ENCODE measurements at places on chromosomes 2 and 18.
A peak's percentile ranks its signal among the peaks of the same experiment; 100 is the strongest.

- no peak for DNase-seq
These were observed 33.4 kb upstream of the SLC9A2 start for GRCh38 chr2:102585847-102586404.

- peak; percentile 4 for DNase-seq
These were observed 478.5 kb upstream of the TNP1 start for GRCh38 chr2:217338306-217338916.

- no peak for DNase-seq
These were observed 223.1 kb downstream of the PHLPP1 start for GRCh38 chr18:62938487-62938886.

- no peak for DNase-seq
These were observed 13.8 kb downstream of the DPYSL5 start for GRCh38 chr2:26861610-26862224.

DNA sequence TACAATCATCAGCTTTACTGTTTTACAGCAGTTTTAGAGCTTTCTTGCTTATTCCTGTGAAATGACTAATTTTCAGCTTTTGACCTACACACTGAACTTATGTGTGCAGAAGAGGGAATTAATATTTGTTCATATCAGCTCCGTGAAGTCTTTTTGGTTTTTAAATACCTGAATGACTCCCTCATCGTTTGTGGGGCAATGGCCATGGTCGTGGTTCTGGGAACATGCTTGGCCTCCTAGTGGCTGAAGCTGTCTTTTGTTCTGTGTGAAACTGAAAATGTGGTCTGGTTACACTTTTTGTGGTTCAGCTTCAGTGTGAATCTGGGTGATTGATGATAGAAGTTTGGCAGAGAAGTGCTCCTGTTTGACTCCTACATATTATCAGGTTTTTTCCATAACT is 408.1 kb downstream of the THSD7B start:
- DNase-seq: no peak

DNA sequence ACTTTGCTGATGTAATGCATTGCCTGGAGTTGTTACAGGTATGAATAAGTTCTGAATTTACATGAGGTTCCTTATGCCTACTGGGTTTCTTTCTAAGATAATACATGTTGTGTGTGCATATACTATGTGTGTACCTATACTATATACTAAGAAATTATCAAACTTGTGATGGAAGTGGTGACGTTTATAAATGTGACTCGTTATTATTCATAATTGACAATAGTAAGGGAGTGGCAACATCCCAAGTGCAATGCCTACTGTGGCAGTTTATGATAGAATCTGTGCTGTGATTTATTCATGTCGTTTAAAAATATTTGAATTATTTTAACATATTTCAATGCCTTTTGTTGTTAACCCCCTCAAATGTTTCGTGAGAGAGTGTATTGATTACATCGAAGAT is 29.9 kb downstream of the MYOM1 start:
- DNase-seq: no peak

- DNase-seq: no peak
These were observed 213.3 kb upstream of the CXCR4 start for GRCh38 chr2:136331226-136331625.

DNA sequence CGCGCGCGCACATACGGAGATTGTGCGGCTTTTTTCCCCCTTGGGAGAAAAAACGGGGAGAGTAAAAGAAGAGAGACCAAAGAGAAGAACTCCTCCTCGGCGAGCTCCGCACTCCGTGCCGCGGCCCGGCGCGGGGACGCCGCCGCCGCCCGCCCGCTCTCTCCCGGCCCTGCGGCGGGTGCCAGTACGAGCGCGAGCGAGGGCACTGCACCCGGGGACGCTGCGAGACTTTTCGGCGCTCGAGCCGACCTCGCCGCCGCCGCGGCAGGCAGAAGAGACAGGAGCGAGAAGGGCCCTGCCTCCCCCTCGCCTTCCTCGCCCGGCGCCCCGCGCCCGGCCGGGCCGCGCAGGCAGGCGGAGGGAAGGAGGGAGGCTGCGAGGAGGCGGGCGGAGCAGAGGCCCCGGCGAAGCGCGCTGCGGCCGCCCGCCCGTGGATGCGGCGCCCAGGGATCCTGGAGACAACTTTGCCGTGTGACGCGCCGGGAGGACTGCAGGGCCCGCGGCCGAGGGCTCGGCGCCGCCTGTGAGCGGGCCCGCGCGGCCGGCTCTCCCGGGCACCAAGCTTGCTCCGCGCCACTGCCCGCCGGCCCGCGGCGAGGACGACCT is 857 bp upstream of the INHBB start:
- no peak for DNase-seq

- no peak for DNase-seq
These were observed 50.3 kb upstream of the ZBTB7C start for GRCh38 chr18:48459465-48459864.

DNA sequence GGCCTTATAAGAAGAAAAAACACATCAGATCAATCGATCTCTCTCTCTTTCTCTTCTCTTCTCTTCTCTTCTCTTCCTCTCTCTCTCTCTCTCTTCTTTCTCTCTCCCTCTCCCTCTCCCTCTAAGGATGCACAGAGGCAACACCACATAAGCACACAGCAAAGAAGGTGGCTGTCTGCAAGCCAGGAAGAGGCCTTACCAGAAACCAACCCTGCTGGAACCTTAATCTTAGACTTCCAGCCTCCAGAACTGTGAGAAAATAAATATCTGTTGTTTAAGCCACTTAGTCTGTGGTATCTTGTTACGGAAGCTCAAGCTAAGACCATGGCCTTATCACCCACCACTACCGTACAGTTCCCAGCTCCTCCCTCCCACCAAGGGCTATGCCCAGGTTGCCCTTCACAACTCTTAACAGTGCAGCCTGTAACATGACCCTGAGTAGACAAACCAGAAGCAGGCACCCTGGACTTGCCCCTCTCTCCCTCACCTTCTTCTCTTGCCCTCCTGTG is 25.2 kb upstream of the TMEM237 start:
- DNase-seq: no peak

DNA sequence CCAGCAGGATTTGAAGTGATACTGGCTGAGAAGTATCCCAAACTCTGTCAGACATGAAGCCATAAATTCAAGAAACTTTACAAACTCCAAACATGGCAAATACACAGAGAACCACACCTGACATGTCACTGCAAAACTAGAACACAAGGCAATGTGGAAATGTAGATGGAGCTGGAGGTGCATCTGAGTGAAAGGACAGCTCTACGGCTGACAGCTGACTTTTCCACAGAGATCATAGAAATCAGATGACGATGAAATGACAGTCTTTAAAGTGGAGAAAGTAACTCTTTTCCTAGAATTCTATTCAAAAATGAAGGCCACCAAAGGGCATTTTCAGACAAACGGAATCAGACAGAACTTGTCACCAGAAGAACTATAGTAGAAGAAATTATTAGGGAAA is 97.5 kb downstream of the LDLRAD4 start:
- no peak for DNase-seq

DNA sequence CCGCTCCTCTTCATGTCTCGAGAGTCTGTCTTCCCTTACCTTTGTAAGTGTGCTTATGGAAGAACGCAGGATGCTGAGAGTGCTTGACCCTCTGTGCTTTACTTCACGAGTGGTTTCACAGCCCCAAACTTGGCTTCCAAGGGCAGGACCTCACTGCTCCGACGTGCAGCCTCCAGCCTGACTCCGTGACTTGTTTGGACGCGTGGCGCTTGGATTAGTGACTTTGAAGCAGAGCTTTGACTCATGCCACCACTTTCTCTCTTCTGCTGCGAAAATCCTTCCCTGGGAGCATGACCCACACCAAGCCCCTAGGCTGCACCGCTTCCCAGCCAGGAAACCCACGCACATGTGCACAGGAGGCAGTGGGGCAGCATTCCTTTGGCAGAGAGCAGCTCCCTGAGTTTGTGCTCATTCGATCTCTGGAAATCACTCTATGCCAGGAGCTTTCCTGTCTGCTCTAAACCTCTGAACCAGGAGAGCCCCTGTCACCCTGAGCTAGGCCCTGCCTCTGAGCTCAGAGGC is 207.8 kb upstream of the HS6ST1 start:
- no peak for DNase-seq

DNA sequence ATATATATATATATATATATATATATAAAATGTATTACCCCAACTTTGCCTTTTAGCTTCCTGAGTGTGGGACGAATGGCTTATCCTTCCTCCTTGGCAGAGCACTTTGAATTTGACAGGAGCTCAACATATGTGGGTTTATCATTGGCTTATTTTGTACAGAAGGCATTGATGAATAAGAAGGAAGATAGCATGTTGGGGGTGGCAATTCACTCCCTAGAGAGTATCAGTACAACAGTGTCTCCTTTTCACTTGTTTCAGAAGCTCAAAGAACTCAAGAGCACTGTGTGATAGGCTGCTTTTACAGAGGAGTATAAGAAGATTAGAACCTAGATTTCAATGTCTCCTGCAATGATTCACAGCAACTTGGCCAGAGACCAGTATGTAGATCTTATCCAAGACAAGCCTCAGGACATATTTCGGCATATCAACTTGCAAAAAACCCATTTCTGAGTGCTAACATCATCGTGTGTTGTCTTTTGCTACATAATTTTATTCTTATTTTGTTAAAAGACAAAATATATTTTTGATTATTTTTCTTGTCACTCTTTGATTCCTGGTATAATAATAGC is 345.8 kb downstream of the SOCS6 start:
- DNase-seq: no peak

- DNase-seq: peak; percentile 70
These were observed 14.7 kb downstream of the CFLAR start for GRCh38 chr2:201130524-201131186.

DNA sequence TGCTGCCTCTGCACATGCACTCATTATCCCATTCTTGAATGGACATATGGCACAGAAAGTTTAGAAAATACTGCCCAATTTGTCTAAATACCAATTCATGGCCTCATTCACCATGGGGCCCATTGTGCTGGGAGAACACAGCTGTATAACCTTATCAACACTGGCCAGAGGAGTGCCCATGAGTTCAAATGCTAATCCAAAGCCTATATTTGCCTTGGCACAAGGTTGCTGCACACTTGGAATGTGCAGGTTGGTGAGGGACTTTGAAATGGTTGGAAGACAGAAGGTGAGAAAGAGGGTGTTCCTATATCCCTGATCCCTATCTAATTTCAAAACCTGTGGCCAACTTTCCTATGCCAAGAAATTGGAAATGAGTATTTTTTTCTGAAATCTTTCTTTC is 693.9 kb upstream of the ID2 start:
- no peak for DNase-seq

DNA sequence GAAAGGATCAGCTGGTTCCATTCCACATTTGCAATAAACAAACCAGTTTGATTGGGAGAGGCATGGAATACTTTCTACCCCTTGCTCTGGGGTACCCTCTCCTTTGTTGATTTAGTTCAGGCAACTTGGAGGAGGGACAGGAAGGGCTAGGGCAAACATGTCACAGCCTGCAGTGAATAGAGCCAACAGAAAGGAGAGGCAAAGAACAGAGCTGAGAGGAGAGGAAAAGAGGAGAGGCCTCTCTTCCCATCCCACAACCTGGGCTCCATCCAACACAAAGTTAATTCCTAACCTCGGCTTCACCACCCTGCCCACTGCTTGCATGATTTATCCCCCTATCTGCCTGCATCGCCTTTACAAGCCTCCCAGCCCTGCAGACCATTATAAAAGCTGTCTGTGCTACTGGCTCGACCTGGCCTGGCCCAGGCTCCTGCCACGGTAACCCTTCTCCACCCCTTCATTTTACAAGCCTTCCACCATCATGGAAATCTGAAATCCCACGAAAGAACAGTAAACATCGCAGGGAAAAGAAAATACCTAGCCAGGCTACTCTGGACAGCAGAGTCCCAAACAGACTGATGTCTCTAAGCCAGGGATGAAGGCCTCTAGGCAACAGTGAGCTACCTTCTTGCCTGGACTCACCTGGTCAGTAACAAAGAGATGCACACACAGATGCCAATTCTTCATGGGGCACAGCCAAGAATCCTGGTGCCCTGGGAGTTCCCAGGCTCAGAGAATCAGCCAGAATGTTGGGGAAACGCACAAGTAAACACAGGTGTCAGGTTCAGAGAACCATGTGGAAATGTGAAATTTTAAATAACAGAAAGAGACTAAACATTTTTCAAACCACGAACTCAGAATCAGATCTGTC is 43.6 kb downstream of the NHEJ1 start:
- DNase-seq: no peak

DNA sequence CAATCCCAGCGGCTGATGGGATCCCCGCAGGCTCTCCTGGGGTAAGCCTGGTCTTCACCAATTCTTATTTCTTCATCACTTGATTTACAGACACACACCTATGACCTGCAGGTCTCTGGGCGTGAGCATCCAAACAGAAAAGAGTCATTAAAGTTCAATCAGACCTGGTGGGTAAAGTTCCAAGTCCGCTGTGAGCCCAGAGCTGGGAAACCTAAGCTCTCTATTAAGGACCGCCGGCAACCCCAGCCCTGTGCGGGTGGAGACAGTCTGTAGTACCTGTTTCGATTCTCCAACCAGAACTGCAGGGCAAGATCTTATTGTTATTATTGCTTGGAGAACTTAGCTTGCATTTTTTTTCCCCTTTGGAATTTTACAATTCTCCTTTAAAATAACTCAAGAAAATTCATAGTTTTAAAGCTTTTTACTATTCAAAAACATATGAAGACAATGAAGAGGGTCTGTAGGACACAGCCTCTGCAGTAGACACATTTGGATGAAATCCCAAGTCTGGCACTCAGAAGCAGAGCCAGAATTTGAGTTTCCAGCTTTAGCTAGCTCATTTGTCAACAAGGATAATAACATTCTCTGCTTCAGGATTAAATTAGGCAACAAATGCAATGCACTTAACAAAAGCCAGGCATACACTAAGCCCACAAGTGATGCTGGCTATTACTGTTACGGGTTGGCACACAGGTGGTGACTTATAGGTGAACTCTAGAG is 376.4 kb downstream of the INSIG2 start:
- DNase-seq: no peak

- DNase-seq: no peak
These were observed 552.7 kb upstream of the HNMT start for GRCh38 chr2:137411585-137411984.

- no peak for DNase-seq
These were observed 7.1 kb downstream of the RUFY4 start for GRCh38 chr2:218075975-218076811.

DNA sequence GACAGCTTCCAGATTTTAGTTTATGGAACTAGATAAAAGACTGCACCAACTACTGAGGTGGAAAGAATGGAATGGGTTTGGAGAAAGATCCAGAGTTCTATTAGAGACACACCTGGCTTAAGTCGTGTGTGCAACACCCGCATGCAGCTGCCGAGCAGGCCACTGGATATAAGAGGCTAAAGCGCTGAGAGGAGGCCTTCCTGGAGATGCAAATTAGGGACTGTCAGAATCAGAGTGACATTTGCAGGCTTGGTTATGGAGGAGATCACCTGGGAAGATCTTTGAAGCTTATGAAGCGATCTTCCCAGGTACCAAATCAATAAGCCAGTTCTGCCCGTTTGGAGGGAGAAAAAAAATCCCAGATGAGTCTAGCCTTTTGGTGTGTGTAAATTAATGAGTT is 30.4 kb upstream of the KLHL29 start:
- no peak for DNase-seq

GRCh38 chr2:53784436-53784835 is 2.3 kb downstream of the ASB3 start:
- DNase-seq: no peak

GRCh38 chr2:173204316-173204715 is 128.7 kb downstream of the MAP3K20 start:
- no peak for DNase-seq

- DNase-seq: no peak
These were observed 42.5 kb upstream of the SCN1A start for GRCh38 chr2:166170356-166170755.
